ENCODE measurements at places on chromosomes 1 and 21. TPM values are rescaled to one million over a fixed set of nuclear protein-coding genes. Genes with fewer than 3 reads are reported as not detected.

Gene OR10J1
- not detected for total RNA-seq

Gene IFNLR1
- 6.1 TPM for total RNA-seq

Gene IGSF8
- 39.5 TPM for total RNA-seq

Gene ZCCHC17
- total RNA-seq, result 30.4 TPM

Gene MSH4
- 0.58 TPM for total RNA-seq

Gene DCDC2B
- 0.11 TPM for total RNA-seq

Gene SPATA1
- total RNA-seq, result 0.55 TPM

Gene PPM1J
- not detected for total RNA-seq

Gene SH2D2A
- total RNA-seq, result 163 TPM

Gene ZBTB7B
- 33.2 TPM for total RNA-seq

- no peaks in the 10 kb centered on the region for H3K27me3 ChIP-seq
- no peaks in the 10 kb centered on the region for H3K36me3 ChIP-seq
- no peak overlapping the region for H3K27ac ChIP-seq
Observed at GRCh38 chr1:117586337-117586736, 19.5 kb upstream of the TENT5C start.

DNA sequence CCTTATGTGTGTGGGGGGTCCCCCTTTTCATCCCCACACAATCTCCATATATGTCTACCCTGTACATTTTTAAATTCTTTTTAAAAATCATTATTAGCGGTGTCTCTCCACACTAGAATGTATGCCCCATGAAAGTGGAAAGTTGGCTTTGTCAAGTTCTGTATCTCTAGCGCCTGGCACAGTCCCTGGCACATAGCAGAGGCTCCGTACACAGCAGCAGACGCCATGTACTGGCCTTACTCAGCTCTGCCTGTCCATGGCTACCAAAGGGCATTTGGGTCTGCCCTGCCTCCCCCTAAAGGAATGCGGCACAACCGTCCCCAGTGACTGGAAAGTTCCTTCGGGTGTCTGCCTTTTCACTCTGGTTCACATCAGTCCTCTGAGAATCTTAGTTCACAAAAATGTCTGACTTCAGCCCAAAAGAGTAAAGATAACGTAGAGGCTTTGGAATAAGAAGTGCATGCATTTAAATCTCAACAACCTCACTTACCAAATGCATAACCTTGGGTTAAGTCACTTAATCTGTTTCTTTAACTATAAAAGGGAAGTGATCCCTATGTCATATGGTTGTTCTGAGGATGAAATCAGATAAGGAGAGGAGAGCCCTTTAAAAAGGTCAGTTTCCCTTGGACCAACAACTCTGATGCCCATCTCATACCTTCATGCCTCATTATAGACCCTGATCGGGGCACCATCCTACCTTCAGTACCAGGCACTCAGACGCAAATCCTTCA is 61.1 kb downstream of the CD46 start:
- no peaks in the 10 kb centered on the region for H3K27me3 ChIP-seq
- no peak overlapping the region for H3K4me3 ChIP-seq
- no peak overlapping the region for H3K27ac ChIP-seq
- H3K4me1 ChIP-seq, result peaks cover 50% of the 10 kb centered on the region
- peaks cover 84% of the 10 kb centered on the region for H3K36me3 ChIP-seq

- H3K4me3 ChIP-seq, result no peak overlapping the region
- no peaks in the 10 kb centered on the region for H3K36me3 ChIP-seq
- H3K4me1 ChIP-seq, result no peaks in the 10 kb centered on the region
- DNase-seq, result no peak
Observed at GRCh38 chr1:54134295-54134694, 18.5 kb downstream of the CDCP2 start.

DNA sequence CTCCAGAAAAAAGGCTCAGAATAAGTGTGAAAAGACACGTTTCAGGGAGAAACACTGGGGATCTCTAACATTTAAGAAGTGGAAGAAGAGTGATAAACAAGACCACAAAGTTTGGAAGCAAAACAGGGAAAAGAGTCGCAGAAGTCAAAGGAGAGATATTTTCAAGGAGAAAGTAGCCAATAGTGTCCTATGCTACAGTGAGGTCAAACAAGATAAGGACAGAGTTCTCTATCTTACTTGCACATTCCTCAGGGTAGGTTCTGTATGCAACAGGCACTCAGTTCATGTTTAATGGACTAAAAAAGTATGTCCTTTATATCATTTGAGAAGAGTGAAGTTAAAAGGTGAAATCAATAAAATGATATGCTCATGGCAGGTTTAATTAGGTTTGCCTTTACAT is 13.8 kb upstream of the EDEM3 start:
- DNase-seq, result no peak
- H3K4me1 ChIP-seq, result no peaks in the 10 kb centered on the region
- no peaks in the 10 kb centered on the region for H3K27me3 ChIP-seq
- peak overlapping the region; percentile 4 for H3K27ac ChIP-seq

GRCh38 chr1:180117764-180118116 is 36.9 kb upstream of the QSOX1 start:
- no peaks in the 10 kb centered on the region for H3K27me3 ChIP-seq
- H3K36me3 ChIP-seq, result no peaks in the 10 kb centered on the region
- DNase-seq, result no peak
- no peaks in the 10 kb centered on the region for H3K4me1 ChIP-seq
- no peak overlapping the region for H3K4me3 ChIP-seq
- H3K27ac ChIP-seq, result no peak overlapping the region

- H3K27ac ChIP-seq, result no peak overlapping the region
- no peak for DNase-seq
- H3K27me3 ChIP-seq, result no peaks in the 10 kb centered on the region
- no peaks in the 10 kb centered on the region for H3K36me3 ChIP-seq
- no peaks in the 10 kb centered on the region for H3K4me1 ChIP-seq
Observed at GRCh38 chr1:69755647-69756046, 187.9 kb downstream of the LRRC7 start.

GRCh38 chr21:34705011-34705410 is 36.2 kb downstream of the CLIC6 start:
- no peak for DNase-seq
- peaks cover 16% of the 10 kb centered on the region for H3K4me1 ChIP-seq
- no peak overlapping the region for H3K27ac ChIP-seq
- no peaks in the 10 kb centered on the region for H3K27me3 ChIP-seq
- no peak overlapping the region for H3K4me3 ChIP-seq
- H3K36me3 ChIP-seq, result no peaks in the 10 kb centered on the region

DNA sequence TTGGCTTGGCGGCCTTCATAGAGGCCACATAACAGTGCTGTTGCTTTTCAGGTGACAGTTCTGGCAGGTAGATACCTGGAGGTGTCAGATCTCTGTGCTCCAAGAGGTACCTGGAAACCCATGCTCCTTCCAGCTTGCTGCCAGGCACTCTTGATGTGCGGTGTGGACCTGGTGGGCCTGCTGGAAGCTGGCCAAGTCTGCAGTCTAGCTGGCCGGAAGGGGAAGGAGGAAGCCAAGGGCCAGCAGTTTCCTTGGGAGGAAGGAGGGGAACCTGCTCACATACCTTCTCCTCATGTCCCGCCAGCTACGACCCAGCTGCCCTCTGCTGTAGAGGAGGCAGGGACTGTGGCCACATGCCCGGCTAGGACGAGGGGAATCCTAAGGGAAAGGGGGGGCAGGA is 166.4 kb upstream of the AJAP1 start:
- H3K27me3 ChIP-seq, result no peaks in the 10 kb centered on the region
- H3K4me1 ChIP-seq, result no peaks in the 10 kb centered on the region
- no peaks in the 10 kb centered on the region for H3K36me3 ChIP-seq
- no peak overlapping the region for H3K27ac ChIP-seq

- H3K36me3 ChIP-seq, result no peaks in the 10 kb centered on the region
- peaks cover 10% of the 10 kb centered on the region for H3K27me3 ChIP-seq
- H3K27ac ChIP-seq, result no peak overlapping the region
- H3K4me1 ChIP-seq, result peaks cover 16% of the 10 kb centered on the region
- H3K4me3 ChIP-seq, result no peak overlapping the region
Observed at GRCh38 chr1:184034761-184035379, 2.7 kb downstream of the COLGALT2 start.

DNA sequence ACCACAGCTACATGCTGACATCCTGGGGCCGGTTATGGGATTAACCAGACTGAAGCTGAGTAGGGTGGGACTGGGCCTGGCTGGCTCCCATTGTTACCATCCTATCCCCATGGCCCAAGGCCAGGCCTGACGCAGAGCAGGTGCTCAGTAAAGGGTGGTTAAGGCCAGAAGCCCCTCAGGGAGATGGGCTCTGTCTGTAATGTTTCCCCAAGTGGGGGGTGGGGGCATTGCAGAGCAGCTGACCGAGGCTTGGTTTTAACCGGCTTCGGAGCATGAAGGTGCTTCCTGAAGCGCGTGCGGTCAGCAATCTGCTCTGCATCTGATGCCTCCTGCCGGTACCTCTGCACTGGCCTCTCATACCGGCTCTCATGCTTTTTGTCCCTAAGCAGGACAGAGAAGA is 83.4 kb upstream of the ACTL8 start:
- no peaks in the 10 kb centered on the region for H3K36me3 ChIP-seq
- H3K4me1 ChIP-seq, result no peaks in the 10 kb centered on the region
- no peaks in the 10 kb centered on the region for H3K27me3 ChIP-seq
- no peak overlapping the region for H3K4me3 ChIP-seq
- no peak for DNase-seq

DNA sequence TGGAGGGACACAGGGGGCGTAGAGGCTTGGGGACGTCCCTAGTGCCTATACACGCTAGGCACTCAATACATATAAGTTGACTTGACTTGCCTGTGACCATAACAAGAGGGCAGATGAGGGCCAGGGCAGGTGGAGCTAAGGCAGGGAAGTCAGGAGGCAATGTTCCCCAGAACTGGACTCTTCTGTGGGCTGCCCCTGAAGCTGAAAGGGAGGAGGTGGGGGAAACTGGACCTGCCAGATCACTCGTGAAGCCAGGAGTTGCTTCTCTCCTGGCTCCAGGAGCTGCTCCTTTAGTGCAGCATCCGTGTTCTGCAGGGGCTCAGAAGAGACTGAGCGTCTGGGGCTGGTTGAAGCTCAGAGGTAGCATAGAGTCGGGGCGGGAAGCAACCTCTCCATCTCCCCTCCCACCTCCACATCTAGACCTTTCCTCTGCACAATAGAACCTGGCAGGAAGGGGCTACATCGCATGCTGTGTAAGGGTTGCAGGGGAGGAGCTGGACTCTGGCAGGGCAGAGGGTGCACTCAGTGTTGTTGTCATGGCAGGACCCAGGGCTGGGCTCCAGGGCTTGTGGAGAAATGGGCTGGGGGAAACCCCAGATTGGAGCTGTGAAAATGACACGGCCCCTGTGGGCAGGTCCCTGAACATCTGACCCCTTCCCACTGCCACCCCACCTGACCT is 2.9 kb upstream of the SEMA4A start:
- peaks cover 8% of the 10 kb centered on the region for H3K4me1 ChIP-seq
- DNase-seq, result no peak
- H3K27ac ChIP-seq, result no peak overlapping the region

GRCh38 chr1:93776728-93777127 is 95.1 kb upstream of the BCAR3 start:
- H3K36me3 ChIP-seq, result no peaks in the 10 kb centered on the region
- no peaks in the 10 kb centered on the region for H3K27me3 ChIP-seq
- H3K4me3 ChIP-seq, result no peak overlapping the region
- H3K4me1 ChIP-seq, result no peaks in the 10 kb centered on the region

- DNase-seq, result no peak
- no peaks in the 10 kb centered on the region for H3K4me1 ChIP-seq
- H3K36me3 ChIP-seq, result peaks cover 49% of the 10 kb centered on the region
- no peaks in the 10 kb centered on the region for H3K27me3 ChIP-seq
- no peak overlapping the region for H3K4me3 ChIP-seq
Observed at GRCh38 chr1:175163702-175164101, 28.9 kb downstream of the KIAA0040 start.

All from CD8-positive, alpha-beta memory T cell (primary cell).